ENCODE measurements at places on chromosomes 16 and 17.
A peak's percentile ranks its signal among the peaks of the same experiment; 100 is the strongest.

GRCh38 chr17:82566129-82566960 is 46.8 kb downstream of the FOXK2 start:
- no peak for DNase-seq

DNA sequence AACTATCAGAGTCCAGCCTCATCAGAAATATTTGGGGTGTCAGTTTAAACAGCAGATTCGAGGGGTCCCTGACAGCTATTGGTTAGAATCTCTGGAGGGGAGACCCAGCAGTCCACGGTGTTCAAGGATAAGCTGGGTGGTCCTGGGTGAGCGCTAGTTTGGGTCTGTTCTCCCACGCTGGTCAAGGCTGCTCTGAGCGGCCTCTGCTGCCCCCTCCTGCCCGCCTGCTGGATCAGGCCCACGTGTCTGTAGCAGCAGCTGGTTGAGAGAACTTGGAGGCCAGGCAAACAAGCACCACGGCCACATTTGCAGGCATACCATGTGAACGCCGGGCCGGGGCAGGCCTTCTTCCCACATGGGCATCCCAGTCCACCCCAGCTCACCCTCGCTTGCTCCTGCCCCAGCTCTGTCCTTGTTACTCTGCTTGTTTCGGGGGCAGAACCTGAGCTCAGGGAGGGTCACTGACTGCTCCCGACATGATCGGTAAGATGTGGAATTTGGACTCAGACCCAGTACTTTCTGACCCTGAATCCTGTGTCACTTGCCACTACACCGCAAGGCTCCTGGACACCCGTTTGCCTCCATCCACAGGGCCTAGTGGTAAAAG is 7.4 kb downstream of the FOXF1 start:
- peak; percentile 33 for DNase-seq

GRCh38 chr17:61202564-61202963 is 197.1 kb upstream of the TBX2 start:
- DNase-seq = no peak

- no peak for DNase-seq
Measured at GRCh38 chr17:1979182-1979985, 45.8 kb downstream of the RTN4RL1 start.

DNA sequence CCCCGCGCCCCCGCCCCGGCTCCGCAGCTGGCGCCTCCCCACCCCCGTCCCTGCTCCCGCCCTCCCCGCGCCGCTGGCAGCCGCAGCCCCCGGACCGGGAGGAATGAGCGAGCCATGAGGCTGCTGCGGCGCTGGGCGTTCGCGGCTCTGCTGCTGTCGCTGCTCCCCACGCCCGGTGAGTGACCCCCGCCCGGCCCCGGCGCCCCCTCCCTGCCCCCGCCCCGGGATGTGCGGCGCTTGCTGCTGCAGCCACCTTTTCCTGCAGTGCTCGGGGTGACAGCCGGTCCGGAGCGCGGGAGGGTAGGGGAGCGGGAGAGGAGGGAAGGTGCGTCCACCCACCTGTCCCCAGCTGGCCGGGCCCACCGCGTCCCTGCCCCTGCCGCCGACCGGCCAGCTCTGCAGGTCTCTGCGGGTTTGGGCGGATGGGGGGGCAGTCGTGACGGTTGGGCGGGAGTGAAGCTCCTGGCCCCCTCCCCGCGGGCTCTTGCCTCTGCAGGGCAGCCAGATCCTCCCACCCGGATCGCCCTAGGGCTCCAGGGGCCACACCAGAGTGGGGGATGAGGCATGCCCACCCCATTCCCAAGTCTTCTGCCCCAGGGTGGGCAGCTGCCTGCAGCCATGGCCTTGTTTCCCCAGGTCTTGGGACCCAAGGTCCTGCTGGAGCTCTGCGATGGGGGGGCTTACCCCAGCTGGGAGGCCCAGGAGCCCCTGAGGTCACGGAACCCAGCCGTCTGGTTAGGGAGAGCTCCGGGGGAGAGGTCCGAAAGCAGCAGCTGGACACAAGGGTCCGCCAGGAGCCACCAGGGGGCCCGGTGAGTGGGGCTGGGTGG is 513 bp downstream of the ADAM11 start:
- DNase-seq = no peak

GRCh38 chr16:57192146-57192545 is 6.0 kb downstream of the RSPRY1 start:
- no peak for DNase-seq

GRCh38 chr17:45149669-45150664 is 1.7 kb downstream of the HEXIM1 start:
- DNase-seq = no peak

- no peak for DNase-seq
Measured at GRCh38 chr17:259341-259976, 78.0 kb upstream of the DOC2B start.

GRCh38 chr16:81378049-81378448 is 63.3 kb downstream of the GAN start:
- DNase-seq = no peak

DNA sequence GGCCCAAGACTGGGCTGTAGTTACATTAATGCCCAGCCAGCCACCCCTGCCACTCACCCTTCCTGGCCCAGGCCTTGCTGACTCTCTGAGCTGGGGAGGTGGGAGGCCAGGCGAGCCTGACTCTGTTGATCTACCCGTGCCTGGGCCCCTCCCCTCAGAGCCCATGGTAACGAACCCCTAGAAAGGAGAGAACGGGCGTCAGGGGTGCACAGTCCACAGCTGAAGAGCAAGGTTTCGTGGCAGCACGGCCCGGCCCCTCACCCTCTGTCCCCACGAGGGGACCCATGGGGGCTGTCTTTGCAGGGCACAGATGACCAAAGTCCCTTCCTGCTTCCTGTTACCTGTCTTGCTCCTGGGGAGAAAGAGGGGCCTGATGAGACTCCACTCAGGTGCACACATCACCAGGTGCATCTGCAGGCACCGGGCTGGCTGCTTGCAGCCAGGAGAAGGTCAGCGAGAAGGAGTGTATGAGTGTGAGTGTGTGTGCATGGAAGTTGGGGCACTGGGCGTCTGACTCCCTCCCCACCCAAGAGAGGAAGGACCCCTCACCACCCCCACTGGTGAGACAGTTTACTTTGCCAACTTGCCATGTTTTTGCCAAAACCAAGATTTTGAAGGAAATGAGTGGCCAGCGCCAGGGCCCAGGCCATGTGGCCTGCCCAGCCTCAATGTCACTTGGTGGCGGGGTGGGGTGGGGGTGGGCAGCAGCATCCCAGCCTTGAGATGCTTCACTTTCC is 359.1 kb downstream of the SEC14L1 start:
- no peak for DNase-seq

DNA sequence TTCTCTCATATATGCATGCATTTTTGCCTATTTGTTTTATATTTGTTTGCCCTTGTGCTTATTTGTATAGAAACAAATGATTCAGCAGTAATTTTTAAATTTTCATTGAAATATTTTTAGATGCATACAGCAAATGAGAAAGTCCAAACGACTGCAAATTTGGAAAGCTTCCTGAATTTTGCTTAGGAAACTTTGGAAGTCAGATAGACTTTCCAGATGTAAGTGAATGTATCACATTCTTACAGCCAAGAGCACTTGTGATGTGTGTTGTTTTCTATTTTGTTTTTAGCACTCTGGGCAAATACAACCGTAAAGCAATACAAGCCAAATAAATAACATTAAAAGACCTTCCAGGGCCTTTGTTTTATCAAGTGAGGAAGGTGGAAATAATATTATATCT is 680.8 kb upstream of the CDH8 start:
- no peak for DNase-seq

- no peak for DNase-seq
Measured at GRCh38 chr16:22373662-22374310, 633 bp downstream of the CDR2 start.

- no peak for DNase-seq
Measured at GRCh38 chr17:81482673-81483072, 29.9 kb downstream of the ACTG1 start.

DNA sequence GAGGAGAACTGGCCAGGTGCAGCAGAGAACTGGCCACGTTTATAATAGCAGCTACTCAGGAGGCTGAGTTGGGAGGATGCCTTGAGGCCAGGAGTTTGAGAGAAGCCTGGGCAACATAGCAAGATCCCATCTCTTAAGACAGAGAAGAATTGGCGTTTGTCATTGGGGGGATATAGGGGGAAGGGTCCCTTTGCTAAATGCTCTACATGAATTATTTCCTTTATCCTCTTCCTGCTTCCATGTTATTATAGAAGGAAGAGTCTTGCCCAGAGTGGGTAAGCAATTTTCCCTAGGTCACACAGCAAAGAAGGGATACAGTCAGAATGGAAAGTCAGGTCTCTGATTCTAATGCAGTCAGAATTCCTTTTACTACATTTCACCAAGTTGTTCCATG is 68.0 kb downstream of the MYH11 start:
- DNase-seq = no peak

DNA sequence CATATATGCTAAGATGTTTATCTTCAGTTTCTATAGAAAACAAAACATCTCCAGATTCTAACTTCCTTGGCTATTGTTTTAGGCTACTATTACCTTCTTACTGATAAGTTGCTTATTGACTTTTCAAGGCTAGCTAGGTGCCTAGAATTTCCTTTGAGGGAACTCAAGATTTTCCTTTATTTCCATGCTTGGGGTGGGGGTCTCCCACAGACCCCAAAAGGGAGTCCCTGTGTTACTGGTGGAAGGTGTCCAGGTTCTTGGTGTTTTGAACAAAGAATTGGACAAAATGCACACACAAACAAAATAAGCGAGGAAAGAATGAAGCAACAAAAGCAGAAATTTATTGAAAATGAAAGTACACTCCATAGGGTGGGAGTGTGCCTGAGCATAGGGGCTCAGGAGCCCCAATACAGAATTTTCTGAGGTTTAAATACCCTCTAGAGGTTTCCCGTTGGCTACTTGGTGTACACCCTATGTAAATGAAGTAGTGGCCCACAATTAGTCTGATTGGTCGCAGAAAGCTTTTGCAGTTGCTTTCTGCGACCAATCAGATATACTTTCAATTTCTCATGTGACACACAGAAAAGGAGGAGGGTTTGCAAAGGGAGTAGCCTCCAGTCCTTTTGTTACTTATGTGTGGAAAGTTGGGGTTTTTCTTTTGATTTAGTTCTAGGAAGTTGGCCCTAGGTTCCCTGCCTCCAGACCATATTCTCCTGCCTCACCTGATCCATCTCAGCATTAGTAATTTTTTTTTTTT is 67.5 kb downstream of the MARF1 start:
- DNase-seq = no peak

DNA sequence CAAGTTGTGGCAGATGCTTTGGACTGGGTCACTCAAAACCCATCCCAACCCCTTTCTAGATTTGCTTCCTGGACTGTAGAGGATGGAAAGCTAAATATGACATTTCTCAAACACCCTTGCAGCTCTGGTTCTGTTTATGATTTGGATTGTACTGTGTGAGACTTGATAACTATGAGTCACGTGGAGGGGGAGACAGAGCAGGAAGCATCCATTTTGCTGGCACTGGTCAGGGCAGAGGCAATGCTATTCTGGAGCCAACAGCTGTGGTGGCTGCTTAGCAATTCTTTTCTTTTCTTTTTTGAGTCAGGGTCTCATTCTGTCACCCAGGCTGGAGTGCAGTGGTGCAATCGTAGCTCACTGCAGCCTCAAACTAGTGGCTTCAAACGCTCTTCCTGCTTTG is 13.6 kb upstream of the TERF2 start:
- no peak for DNase-seq

DNA sequence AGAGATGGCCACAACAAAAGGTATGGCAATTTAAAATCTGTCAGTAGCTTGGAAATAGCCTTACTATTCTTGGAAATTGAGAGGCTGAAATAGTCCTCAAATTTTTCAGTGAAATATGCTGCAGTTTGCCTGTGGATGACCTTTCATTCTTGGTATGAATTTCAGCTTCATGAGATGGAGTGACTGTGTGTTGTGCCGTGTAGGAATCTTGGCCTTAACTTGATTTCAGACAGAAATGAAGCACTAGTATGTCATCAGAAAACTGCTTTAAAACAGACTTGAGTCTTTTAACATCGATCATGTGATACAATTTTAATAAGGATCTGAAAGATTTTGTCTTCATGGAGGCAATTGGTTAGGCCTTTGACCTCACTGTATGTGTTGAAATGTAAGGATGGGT is 247.2 kb downstream of the CNTNAP4 start:
- no peak for DNase-seq

GRCh38 chr16:1082952-1083675 is 10.6 kb downstream of the SSTR5 start:
- no peak for DNase-seq

- no peak for DNase-seq
Measured at GRCh38 chr16:59484833-59485516, 750.9 kb upstream of the GOT2 start.

- peak; percentile 1 for DNase-seq
Measured at GRCh38 chr17:34703533-34703932, 124.2 kb downstream of the TMEM132E start.

DNA sequence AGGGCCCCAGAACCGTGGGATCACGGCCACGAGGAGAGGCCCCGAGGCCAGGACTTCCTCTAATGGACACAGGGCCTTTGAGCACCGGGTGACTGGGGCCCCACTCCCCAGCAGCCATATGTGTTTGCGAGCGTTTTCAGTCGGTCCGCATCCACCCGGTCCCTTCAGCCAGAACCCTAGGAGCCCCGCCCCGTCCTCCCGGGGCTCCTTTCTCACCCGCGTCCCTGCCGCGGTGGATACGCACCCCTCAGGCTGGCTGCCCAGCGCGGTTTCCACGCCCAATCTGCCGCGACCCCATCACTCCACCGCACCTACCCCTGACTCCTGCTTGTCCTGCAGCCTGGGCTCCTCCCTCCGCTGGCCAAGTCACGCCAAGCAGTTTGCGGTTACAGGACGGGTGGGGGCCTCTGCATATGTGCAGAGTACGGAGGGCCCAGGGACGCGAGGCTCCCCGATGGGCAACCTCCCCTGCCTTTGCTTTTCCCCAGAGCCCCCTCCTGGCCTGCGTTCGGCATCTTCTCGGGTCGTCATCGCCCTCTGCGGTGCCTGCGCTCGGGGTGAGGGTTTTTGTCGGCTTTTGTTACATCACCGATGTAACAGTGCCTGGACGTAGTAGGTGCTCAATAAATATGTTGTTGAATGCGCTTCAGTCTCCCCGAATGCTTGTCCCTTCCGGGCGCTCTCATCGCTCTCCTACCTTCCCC is 1.0 kb upstream of the TTYH2 start:
- no peak for DNase-seq

GRCh38 chr17:67421869-67422273 is 44.8 kb downstream of the PITPNC1 start:
- DNase-seq = no peak

- no peak for DNase-seq
Measured at GRCh38 chr17:67753026-67753425, 35.3 kb downstream of the NOL11 start.

- no peak for DNase-seq
Measured at GRCh38 chr17:278676-279059, 73.9 kb downstream of the RPH3AL start.

All from fibroblast of skin of left quadriceps (primary cell).